ENCODE measurements at places on chromosomes 1 and 21.
A peak's percentile ranks its signal among the peaks of the same experiment; 100 is the strongest.

DNA sequence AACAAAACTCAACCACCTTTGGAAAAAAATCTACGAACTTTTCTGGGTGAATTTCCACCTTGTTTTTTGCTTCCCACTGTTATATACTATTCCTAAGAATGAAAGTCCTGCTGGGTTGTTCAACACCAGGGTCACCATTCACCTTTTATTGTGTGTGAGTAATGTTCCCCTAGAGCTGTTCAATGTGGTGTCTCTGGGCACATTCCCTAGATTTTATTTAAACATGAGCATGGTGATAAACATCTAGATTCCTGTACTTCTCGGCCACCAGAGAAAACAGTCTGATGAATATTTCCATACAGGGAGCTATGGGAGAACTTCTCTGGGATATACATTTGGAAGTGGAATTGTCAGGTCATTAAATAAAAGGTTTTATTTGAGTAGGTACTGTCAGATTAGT lies 13.0 kb downstream of the FMN2 start:
- no peak for DNase-seq

DNA sequence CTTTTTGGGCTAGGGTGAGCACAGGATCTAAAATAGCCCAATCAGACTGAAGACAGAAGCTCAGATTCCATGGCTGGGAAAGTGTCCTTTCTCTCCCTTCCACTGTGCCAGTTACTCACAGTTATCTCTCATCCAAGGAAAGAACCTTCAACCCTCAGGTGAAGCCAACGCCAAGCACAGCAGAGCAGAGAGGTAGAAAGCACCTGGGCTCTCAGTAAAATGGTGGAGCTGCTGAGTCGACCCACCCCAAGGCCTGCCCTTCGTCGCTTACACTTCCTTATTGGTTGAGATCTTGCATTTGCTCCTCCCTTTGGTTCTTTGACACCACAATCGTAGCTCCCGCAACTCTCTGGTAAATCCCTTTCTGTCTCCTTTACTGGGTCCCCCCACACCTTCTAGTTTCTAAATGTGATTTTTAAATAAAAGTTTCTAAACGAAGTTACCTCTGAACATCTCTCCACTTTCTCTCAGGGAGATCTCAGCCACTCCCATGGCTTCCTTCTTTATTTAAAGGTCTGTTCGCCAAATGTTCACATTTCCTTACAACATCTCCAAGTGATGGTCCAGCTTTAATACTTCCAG lies 27.5 kb upstream of the SLC30A1 start:
- DNase-seq: no peak

DNA sequence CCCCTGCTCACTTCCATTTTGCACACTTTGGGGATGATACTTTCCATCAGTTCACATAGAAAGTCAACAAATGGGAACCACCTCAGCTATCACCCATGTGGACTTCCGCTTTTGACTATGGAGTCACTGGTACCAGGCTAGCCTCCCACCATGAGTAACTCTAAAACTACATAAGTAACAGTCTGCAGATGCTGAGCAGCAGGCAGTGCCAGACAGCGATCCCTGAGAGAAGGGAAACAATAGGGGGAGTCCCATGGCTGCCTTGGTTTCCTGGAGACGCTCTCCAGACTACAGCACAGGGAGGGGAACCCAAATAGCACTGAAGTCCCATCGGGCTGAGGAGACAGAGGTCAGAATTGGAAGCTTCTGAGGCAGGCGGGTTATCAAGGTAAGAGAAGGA lies 2.8 kb upstream of the TFF2 start:
- DNase-seq: no peak

DNA sequence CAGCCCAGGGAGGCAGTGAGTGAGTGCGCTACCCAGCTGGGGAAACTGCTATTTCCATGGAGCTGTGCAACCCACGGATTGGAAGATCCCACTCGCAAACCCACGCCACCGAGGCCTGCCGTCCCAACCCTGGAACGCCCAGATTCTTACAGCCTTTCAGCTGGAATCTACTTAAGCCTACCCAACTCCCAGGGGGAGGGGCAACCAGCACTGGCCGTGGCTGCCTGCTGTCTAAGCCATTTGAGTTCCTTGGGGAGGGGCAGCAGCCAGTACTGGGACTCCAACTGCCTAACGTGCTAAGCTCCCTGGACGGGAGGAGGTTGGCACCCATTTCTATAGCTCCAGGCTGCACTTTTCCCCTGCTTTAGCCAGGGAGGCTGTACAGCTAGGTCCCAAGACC lies 27.1 kb upstream of the ZNF669 start:
- DNase-seq: no peak

DNA sequence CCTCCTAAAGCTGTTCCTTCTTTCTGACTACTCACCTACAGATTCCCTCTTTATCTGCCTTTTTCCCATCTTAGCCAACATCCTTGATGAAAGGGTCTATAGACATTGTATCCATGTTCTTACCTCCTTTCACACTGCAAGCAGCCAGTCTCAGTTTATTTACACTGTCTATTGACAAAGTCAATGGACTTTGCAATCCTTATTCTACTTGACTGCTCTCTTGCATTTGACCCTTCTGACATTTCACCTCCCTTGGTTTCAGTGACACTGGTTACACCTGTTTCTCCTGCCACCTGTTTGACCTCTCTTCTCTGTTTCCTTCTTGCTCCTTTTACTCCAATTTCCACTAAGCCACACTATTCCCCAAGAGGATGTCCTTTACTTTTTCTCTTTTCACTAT lies 224.0 kb upstream of the SNX7 start:
- DNase-seq: peak; percentile 8

- no peak for DNase-seq
Measured at GRCh38 chr21:15521644-15522001, 208.2 kb upstream of the USP25 start.

GRCh38 chr1:210499956-210500355 lies 171.3 kb downstream of the HHAT start:
- DNase-seq: no peak

DNA sequence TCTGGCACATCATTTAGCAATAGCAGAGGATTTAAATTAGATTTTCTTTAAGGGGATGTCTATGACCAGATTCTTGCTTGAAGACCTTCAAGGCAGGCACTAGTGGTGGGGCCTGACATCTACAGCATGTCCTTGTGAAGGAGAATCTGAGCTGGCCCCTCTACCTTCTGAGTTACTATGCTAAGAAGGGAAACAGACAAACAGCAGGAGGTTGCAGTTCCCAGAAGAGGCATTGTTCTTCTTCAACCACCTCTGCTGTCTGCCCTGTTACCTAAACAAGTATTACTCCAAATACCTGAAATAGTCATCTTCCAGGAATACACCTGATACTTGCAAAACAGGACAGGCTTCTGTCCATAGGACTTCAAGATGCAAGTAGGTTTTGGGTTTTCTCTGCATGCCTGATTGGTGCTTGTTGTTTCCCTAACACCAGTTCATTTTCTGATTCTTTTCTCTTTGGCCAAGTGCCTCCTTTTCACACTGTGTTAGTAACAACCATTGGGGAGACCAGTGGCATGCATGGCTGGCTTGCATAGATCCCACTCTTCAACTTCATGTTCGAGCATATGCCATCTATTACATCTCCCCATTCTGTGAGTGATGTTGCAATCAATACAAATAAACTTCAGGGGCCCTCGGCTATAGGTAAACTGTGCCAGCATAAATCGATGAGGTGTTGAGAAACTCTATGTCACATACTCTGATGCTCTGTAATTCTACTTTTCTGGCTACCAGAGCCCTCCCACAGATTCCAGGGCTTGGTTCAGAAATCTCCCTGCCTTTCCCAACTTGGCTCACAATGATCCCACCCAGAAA lies 93.0 kb upstream of the DUSP10 start:
- no peak for DNase-seq

- peak; percentile 58 for DNase-seq
Measured at GRCh38 chr1:87712261-87713010, 383.8 kb downstream of the LMO4 start.

DNA sequence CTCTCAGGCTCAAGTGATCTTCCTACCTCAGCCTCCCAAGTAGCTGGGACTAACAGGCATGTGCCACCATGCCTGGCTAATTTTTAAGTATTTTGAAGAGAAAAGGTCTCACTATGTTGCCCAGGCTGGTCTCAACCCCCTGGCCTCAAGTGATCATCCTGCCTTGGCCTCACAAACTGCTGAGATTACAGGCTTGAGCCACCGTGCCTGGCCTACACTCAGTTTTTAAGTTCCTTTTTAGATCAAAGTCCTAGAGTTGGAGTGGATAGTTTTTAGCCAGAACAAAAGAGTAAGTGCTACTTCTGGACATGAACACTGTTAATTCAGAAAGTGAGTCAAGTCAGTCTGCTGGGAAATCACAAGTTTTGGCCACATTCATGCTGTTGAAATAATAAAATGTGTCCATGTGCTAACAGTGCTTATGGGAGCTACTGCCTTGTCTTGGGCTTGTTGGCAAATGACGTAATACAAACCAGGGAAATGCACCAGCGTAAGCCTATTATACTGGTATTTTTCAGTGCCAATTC lies 84.2 kb downstream of the NDUFS5 start:
- DNase-seq: no peak

DNA sequence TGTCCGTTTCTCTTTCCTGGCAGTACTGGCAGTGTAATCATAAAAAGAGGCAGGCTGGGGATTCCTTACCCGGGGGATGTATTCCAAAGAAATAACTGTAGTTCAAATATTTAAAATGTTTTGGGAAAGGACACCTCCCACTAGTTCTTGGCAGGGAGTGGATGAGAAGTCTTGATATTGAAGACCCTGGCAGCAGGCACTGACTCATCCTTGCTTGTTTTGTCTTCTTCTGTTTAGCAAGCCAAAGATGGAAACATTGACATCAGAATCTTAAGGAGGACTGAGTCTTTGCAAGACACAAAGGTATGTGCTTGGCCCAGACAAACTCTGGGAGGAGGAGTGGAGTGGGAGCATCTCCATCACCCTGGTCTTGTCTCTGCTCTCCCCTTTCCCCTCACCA lies 639 bp downstream of the IL20 start:
- DNase-seq: no peak

GRCh38 chr21:36425286-36425685 lies 40.1 kb downstream of the CHAF1B start:
- DNase-seq: no peak

DNA sequence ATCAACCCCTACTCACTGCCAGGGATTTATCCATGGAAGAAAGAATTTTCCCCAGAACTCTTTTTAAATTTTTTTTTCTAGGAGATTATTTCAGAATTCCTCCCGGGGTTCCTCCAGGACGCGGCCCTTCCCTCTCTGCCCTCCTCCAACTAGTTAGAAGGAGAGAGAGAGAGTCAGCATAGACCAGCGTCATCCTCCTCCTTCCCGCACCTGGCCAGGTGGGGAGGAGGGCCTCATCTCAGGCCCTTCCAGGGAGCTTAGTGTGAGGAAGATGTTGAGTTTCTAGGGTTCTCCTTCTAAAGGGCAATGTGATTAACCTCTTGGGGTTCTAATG lies 63.6 kb downstream of the CDK18 start:
- DNase-seq: no peak

Data from Caki2 (cell line).